ENCODE measurements at places on chromosomes 4 and X.
A peak's percentile ranks its signal among the peaks of the same experiment; 100 is the strongest.

DNA sequence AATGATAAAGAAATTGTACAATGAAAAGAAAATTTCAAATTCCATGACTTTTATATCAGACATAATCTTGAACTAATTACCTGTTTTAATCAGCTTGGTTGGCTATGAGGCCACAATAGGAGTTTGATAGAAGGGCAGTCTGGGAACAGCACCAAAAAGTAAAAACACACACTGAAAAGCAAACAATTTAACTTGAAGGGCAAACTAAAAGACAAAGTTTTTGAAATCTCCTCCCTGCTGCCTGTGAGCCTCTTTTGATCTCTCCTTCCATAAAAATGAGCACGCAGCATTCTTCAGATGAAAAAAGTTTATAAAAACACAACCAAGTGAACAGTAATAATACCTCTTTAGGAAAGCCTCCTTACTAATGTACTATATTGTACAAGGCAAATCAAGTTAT, 8.1 kb downstream of the ODAM start:
- no peak for DNase-seq

GRCh38 chr4:173509036-173510001, 20.7 kb downstream of the HAND2 start:
- DNase-seq: no peak

DNA sequence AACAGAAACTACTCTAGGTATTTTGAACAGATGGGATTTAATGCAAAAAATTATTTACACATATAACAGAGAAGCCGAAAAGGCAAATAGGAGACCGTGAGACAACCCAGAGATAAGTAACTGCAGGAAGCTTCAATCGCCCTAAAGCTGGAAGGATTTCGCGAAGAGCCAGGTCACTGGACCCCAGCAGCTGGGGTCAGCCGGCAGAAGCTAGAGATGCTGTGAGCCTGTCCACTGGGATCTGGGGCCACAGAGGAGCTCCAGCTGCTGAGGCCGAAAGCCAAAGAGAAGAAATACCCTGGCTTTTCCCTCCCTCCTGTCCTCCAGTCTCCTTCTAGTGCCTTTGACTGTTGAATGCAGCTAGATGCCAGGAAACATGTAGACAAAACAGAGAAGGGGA, 192.8 kb upstream of the BCOR start:
- no peak for DNase-seq

GRCh38 chrX:153939573-153939972, 4.7 kb upstream of the NAA10 start:
- no peak for DNase-seq

DNA sequence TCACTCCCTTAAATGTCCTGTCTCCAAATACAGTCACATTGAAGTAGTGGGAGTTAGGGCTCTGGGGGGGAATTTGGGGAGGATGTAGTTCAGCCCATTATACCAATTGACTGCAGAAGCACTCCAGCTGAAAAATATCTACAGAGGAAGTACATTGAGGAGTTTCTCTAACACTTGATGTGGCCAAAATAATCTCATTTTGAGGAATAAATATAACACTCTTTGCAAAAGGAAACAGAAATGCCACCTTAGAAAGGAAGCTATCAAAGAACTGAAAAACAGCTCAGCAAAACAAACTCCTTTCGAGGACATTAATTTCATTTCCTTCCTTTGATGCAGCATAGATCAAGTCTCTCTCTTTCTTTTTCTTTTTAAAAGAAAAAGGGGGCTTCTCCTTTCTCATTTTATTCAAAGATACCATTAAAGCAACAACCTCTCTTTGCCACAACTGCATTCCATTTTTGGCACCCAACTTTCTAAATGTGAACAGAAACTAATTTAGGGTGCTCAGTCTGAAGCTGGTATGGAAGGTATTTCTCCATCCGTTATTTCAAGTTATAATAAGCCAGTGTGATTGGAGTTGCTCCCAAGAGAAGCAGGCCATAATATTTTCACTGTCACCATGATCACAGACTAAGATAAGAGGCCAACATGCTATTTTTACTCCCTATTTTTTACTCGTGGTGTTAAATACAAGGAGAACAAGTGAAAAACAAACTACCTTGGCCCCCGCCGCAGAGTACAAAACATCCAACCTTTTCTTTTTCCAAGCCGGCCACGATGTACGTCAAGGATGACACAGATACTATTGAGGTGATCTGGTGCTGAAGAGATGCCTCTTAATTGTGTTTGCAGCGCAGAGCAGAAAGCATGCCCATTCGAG, 230.4 kb upstream of the GATB start:
- no peak for DNase-seq

DNA sequence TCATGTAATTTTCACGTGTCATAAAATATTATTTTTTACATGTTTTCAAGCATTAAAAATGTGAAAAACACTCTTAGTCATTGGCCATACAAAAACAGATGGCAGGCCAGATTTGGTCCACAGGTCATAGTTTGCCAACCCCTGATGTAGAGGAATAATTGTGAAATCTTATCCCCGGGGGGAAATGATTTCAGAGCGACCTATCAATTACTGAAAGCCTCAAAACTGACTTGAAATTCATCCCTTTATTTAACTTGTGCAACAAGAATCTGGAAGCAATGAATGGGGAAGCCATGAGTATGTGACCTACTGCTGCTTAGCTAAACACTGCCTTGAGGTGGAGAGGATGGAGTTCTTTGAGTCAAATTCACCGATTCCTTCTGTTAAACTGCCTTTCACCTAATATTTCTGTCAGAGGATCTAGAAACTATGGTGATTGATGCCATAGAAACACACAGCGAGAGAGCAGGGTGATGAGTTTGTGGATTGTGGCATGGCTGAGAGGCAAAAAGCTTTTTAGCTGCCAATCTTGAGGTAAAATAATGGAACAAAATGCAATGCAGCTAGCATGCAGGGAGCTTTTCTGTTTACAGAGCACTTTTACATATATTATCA, 30.3 kb upstream of the BRS3 start:
- no peak for DNase-seq

- DNase-seq: no peak
Observed at GRCh38 chrX:119417842-119418241, 18.7 kb downstream of the SLC25A43 start.

- peak; percentile 25 for DNase-seq
Observed at GRCh38 chr4:101125045-101125942, 222.0 kb downstream of the PPP3CA start.

DNA sequence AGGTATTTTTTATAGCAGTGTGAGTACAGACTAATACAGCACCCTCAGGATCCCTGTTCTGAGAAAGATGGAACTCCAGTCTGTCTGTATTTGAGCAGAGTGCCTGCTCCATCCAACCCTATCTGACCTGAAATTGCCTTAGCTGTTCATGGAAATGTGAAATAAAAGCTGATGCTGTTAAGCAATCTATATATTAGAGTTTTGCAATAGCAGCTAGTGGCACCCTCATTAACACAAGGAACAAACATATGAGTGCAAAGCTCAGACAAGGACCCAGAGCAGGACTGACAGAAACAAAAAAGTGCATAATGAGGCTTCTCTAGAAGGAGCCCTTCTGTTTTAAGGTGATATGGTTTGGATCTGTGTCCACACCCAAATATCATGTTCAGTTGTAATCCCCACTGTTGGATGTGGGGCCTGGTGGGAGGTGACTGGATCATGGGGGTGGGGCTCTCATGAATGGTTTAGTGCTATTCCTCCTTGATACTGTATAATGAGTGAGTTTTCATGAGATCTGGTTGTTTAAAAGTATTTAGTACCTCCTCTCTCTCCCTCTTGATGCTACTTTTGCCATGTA, 272.9 kb upstream of the KLF3 start:
- no peak for DNase-seq

- no peak for DNase-seq
Observed at GRCh38 chrX:129360175-129360574, 163.1 kb downstream of the SMARCA1 start.

- no peak for DNase-seq
Observed at GRCh38 chrX:150767045-150767395, 73.8 kb downstream of the MTMR1 start.

DNA sequence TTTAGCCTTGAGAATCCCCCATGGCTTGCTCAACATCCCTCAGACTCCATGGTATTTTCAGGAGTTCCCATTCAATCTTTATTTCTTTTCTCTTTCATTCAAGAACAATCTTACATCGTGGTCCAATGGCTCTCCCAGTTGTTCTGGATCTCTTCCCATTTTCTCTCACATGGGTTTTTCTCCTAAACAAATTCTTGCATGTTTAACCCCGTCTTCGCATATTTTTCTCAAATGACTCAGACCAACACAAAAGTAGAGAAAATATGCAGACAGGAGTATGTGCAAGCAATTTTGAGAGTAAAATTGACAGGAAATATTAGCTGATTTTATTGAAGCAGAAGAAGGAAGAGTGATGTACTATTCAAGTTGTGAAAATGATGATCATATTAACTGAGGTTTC, 396.4 kb upstream of the TRAM1L1 start:
- no peak for DNase-seq

DNA sequence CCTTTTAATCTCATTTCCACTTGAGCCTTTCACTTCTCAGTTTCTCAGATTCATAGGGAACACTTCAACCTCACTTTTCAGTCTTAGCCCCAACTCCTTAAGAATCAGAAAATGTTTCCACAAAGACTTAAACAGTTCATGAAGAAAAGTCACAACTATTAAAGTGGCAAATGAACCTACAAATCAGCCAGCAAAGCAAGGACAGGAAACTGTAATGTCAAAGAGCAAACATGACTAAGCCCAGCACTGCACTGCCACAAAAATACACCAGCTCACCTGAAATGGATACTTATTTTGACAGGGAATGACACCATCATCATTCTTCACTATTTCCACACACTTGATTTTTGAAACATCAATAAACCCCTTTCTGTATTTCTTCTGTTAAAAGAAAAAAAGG, 41.8 kb upstream of the TXK start:
- no peak for DNase-seq

DNA sequence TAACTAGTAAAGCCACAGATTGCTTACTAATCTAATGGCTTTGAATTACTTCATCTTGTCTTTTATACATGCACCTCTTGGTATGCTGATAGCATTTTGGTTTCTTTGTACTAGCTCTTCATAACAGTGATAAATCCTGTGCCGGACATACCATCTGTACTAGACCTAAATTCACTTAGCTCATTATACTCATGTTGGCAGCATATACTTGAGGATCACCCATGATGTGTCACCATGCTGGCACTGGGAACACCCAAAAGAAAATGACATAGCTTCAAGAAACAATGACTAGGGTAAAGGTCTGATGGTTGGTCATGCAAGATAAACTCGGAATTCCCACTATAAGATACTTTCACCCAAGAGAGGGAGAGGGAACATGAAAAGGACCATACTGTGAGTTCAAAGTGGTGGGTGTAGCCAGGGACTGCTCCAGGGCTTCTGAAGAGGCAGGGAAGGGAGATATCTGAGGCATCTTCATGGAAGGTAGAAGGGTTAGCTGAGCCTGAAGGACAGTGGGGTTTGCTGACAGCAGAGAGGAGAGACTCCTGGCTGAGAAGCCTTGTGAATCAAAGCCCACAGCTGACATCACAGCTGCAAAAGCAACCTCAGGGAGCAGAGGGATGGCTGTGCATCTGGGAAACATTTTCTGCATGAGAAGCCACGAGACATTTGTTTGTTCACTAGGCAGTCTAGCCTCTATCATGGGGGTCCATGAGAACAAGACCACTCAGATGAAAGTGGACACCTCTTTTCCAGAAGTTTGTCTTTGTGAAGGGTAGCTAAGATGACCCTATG, 314.2 kb downstream of the RAB28 start:
- peak; percentile 33 for DNase-seq

- DNase-seq: no peak
Observed at GRCh38 chr4:37082912-37083311, 161.6 kb upstream of the NWD2 start.

DNA sequence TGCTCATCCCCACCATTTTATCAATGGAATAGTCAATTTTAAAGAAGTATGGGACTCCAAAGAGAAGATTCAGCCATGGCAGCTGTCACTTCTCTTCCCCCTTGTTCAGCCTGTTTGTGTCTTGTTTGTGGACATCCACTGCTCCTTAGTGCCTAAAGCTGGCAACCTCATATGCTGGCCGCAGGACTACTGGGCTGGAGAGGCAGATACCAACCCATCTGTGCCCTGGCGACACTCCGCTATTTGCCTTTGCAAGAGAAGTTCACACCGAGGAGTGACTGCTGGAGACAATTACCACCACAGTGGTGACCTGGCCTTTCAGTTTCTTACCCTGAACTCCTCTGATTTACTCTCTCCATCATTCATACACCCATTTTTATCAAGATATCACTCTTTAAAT, 64.3 kb downstream of the NHSL2 start:
- no peak for DNase-seq

- DNase-seq: no peak
Observed at GRCh38 chrX:20967725-20968124, 406.5 kb upstream of the CNKSR2 start.

GRCh38 chr4:169492436-169493163, 119.8 kb downstream of the NEK1 start:
- no peak for DNase-seq

DNA sequence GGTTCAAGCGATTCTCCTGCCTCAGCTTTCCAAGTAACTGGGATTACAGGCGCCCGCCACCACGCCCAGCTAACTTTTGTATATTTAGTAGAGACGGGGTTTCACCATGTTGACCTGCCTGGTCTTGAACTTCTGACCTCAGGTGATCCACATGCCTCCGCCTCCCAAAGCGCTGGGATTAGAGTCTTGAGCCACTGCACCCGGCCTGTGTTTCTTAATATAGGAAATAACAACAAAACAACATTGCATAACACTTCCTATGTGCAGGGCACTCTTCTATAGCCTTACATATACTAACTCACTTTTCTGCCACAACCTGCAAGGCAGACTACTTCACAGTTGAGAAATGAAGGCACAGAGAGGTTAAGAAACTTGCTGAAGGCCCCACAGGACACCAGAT, 12.8 kb upstream of the TMEM131L start:
- DNase-seq: no peak

GRCh38 chrX:142593361-142593862, 388.3 kb upstream of the MAGEC2 start:
- no peak for DNase-seq

GRCh38 chr4:6929812-6930464, 20.3 kb downstream of the TBC1D14 start:
- no peak for DNase-seq

DNA sequence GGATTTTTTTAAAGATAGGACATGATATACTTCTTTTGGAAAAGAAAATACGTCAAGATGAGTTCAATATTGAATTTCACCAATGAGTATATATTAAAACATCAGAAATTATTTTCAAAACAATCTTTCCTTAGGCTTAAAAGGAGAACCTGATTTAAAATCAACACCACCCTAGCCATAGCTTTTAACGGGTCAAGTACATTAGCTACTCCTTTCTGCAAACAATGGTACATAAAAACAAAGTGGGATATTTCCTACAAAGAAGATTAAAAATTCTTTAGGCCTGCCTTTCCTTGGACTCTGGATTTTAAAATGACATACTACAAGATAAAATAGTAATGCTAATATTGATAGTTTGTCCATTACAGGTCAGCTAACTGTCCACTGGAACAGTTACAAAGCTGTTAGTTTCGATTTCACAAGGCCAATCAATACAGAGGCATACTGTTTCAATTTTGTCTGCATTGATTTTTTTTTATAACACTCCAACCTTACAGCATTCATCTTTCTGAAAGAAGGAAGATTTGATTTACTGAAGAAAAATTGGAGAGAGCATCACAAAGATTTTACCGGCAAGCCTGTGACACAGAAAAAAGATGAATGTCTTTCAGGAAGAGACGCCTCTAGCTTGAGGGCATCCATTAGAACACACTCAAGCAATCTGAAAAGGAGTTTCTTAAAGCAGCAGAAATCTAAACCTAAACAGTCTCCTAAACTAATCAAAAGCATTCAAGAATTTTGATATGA, 97.2 kb downstream of the MAB21L2 start:
- DNase-seq: no peak

GRCh38 chr4:122099896-122100295, 52.2 kb upstream of the BLTP1 start:
- DNase-seq: no peak

GRCh38 chrX:51614353-51615012, 4.2 kb downstream of the CENPVL3 start:
- DNase-seq: no peak

Measured in femur (tissue), 1 donor.